ENCODE measurements at places on chromosomes 3 and 15.

DNA sequence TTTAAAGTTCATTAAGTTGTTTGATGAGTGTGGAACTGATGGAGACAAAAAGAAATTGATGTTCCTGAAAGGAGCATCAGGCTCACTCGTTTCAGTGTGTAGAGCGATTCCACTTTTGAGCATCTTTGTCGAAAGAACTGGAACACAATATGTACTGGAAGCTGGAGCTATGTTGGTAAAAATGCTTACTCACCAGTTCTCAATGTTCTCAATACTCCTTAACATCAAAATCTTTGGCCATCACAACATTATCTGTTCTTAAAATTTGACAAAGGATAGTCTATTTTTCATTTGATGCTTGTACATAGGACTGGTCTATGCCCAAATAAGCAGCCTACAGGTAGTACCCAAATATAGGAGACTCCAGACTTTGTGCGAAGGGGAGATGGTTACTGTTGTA, 18.7 kb downstream of the RYR3 start:
- no peak for DNase-seq

GRCh38 chr3:129195731-129196256, 12.1 kb upstream of the CNBP start:
- DNase-seq, result no peak

- DNase-seq, result no peak
These were observed 90.4 kb downstream of the ATG7 start for GRCh38 chr3:11362600-11362999.

DNA sequence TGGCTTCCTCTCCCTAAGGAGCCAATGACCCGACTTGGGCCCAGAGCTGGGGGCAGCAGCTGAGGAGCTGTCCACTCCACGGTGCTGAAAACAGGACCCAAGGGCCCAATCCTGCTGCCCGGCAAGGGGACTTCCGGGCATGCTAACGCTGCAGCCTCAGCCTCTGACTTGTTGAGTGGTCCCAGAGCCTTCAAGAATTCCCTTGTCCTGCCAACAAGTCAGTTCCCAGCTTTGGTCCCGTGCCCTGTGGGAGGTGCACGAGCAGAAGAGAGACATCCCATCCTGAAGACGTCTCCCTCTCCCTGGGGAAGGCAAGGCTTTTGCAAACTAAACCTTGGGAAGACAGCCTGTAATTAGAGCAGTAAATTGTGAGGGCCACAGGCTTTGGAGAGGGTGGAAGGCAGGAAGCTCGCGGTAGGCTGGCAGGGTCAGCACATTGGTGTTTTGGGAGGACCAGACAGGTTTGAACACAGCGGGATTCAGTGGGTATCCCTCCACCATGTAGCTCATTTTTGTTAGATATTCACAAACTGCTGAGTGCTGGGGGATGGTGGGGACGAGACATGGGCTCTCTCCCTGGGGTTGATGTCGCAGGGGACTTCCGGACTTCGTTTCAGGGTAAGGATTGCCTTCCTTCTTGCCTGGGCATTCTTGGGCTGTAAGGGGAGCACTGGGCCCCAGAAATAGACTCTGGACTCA, 29.8 kb upstream of the PRR23E start:
- DNase-seq, result no peak

DNA sequence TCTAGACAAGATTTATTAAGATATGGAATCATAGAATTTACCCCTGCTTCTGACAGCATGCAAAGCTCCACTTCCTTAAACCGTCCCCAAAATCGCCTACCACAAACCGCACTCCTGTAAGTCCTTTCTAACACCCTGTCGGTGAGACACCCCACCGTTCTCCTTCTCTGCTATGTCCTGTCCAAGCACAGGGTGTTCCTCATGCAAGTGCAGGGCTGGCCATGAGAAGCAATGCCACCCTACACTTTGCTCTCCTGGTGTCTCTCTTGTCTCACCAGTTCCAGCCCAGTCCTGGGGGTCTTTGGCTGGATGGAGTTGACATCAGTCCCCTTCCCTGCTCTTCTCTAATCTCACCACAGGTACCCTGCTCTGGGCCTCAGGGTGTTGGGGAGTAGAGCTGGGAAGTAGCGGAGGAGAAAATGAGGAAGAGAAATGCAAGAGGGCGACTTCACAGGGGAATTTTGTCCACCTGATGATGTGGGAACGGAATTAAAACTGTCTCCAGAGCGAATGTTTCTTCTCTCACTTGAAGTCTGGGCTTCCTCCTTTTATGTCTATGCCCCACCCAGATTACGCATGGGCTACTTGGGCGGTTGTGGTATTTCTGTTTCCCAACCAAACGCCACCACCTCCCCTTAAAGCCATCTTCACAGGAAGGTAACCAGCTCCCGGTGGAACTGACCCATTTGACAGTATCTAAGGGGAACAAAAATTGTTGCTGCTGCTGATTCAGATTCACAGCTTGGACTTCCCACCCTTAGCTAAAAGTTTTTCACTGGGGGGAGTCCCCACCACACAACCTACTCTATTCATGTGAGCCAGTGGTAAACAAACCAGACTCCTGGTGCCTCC, 49.9 kb downstream of the CASR start:
- no peak for DNase-seq

GRCh38 chr3:52507359-52507758, 12.2 kb downstream of the STAB1 start:
- no peak for DNase-seq

DNA sequence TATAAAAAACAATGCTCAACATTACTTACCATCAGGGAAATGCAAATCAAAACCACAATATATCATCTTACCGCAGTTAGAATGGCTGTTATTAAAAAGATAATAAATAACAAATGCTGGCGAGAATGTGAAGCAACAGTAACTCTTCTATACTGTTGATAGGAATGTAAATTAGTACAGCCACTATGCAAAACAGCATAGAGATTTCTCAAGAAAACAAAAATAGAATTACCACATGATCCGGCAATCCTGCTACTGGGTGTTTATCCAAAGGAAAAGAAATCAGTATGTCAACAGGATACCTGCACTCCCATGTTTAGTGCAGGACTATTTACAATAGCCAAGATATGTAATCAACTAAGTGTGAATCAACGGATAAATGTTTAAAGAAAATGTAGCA, 48.1 kb downstream of the ADAM10 start:
- no peak for DNase-seq

- DNase-seq, result no peak
These were observed 74.1 kb upstream of the POMGNT2 start for GRCh38 chr3:43180027-43180426.

DNA sequence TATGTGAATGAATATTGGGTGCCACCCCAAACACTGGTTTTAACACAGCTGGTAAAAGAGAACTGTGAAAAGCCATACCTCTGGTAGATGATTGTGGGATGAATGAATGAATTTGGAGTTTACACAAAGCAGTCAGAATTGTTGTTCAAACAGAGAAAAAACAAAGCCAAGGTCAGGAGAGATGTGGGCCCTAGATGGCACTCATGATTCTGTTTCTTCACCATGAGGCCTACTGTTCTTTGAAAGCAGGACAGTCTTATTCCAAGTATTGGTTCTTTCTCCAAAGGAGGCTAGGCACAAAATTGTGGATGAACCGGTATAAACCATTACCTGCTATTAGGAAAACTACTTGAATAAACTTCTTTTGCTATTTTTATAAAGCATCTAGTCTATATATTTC, 97.6 kb downstream of the SAMMSON start:
- DNase-seq, result no peak

DNA sequence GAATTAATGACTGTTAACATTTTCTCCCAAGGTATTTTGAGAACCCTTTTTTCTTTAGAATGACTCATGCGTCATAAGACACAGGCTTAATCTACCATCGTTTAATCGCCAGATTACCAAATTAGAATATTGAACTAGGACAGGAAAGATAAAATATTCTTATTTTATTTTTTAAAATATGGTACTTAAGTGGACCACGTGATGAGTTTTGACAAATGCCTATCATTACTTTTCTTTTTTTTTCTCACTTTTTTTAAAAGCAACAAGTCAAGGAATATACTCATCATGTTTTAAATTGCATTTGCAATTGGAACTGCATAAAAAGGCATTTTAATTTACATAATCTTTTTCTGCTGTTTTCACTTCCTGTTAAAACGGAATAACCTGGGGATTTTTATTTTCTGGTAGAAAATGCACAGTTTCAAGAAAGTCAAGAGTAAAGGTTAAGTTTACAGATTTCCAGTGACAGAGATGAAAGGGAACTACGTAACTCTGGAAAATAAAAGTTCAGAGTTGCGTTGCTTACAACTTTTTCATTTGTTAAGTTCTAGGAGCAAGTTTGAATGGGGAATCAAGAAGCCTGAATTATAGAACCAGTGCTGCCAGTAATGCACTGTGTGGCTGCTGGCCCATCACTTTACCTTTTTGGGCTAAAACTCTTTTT, 23.6 kb downstream of the SIAH2 start:
- no peak for DNase-seq

DNA sequence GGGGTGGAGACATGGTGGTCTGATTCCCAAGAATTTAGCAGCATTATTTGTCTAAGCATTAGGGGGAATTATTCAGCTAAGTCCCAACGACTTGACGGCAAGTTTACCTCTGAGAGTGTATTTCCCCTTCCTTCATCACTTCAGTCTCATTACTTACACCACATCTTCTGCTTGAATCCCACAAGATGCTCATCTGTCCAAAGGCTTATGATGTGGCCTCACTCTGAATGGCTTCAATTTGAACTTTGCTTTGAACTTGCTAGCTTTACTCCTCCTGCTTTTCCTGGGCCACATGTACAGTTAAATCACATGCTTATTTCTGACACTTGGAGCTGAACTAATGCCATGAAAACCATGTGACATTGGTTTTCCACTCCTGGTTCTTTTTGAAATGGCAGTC, 231.3 kb upstream of the SATB1 start:
- DNase-seq, result no peak

GRCh38 chr3:67033079-67033478, 35.0 kb downstream of the KBTBD8 start:
- no peak for DNase-seq

Data from NCI-H2171 (cell line).